ENCODE measurements at places on chromosomes 7 and 10. TPM values are rescaled to one million over a fixed set of nuclear protein-coding genes. Genes with fewer than 3 reads are reported as not detected.
A peak's percentile ranks its signal among the peaks of the same experiment; 100 is the strongest.

The SUN3 gene
- total RNA-seq = not detected

The TMEM225B gene
- 0.55 TPM for total RNA-seq

The GATA3 gene
- 0.52 TPM for total RNA-seq

The SAP25 gene
- total RNA-seq = not detected

The WASHC2C gene
- 29.0 TPM for total RNA-seq

GRCh38 chr7:57423768-57424167 lies 26.2 kb upstream of the ZNF716 start:
- DNase-seq = no peak

GRCh38 chr7:102069931-102070629 lies 216.6 kb upstream of the SH2B2 start:
- DNase-seq = no peak

DNA sequence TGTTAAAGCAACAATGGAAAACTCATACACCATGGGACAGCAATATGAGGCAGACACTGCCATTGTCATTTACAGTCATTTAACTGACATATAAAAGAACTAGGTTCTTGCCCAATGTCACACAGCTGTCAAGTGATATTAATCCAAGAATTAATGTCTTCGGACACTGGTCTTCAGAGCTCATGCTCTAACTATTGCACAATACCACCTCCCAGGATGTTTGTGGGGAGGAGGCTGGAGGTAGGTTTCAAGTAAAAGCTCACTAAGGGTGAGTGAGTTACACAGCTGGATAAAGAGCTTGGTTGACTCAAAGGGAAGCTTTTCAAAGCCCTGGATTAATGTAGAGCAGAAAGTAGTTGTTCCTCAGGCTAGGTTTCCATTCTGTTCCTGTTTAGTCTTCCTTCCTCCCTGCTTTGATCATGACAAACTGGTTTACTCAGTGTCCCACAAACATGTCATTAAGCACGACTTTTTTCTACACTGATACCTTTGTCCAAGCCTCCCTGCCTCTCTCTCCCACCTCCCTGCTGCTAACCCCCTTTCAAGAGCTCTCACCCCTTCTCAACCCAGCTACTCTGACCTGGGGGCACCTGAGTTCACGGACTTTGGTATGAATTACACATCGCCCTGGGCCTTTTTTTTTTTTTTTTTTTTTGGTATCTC lies 987 bp upstream of the EXOC6 start:
- peak; percentile 87 for DNase-seq

DNA sequence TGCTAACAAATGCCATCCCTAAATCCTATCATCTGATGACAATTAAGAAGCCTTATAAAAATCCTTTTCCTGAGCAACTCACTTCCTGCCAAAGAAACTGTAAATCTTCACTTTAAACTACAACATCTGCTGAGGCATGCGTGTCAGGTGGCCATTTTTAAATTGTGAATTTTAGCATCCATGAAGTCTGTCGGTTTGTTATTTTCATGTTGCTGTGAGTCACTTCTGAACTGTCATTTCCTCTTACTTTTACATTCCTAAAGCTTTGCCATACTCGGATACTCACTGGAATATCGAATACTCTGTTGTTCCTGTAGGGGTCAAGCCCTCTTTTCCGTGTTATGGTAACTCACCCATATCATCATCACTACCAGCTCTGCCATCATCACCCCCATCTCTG lies 34.3 kb upstream of the TMEM26 start:
- no peak for DNase-seq

DNA sequence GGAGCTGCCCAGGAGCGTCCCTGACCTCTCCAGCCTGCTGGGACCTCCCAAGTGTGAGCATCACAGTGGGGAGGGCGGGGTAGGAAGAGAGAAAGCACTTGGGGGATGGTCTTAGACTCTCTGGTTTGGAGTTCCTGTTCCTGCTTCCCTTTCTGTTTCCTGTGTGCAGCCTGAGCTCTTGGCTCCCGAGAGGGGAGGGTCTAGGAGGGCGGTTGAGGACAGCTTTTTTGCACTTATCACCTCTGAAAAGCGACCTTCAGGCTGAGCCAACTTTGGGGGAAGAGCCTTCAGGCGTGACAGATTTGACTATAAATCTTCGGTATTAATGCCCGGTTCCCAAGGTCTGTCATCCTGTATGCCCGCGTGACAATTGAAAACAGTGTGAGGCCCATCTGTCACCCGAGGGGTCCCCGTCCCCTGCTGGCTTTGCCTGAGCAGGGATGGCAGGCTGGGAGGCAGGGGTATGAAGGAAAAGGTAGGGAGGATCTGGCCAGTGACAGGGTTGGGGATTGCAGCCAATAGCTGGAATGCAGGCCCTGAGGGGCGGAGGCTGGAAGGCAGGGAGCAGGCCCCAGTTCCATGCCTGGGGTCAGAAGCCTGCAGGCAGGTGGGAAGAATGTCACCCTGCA lies 78.6 kb downstream of the CDH23 start:
- no peak for DNase-seq

- no peak for DNase-seq
Observed at GRCh38 chr7:115044224-115044623, 122.3 kb downstream of the MDFIC start.

GRCh38 chr7:70208236-70209063 lies 610.2 kb downstream of the AUTS2 start:
- no peak for DNase-seq

Measured in renal cortical epithelial cell (primary cell).